Stimulated activated CD4-positive, alpha-beta T cell treated with anti-CD3 and anti-CD28 coated beads, Interleukin-15, amount 100 ng/mL, for 1 hour (primary cell): ENCODE measurements at places on chromosomes 7 and 10.

DNA sequence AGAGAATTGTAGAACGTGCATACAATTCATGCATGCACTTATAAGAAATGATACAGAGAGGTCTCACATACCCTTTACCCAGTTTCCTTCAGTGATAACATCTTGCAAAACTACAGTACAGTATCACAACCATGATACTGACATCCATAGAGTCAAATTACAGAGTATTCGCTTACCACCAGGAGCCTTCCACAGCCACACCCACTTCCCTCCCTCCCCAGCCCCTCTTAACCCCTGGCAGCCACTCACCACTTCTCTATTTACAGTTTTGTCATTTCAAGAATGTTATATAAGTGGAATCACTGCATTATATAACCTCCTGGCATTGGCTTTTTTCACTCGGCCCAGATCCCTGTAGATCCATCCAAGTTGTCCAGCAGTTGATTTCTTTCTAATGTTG lies 143.8 kb downstream of the ZNF248 start:
- no peak for DNase-seq

DNA sequence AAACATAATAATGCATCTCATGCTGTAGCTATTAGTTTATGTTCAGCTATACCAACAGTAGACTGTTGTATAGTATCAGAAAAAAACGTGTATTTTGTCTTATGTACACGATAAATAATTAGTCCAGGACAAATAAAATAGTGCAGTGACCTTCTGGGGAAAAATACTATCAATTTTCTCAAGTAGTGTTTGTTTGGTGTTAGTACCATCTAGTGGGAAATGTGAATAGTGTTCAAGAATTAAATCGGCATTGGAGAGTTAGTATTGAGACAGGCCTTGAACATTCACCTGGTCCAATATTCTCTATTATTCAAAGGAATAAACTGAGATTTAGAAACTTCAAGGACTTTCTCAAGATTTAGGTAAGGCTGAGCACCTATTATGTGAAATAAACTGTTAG lies 21.7 kb upstream of the OR2A5 start:
- DNase-seq: no peak

- DNase-seq: no peak
Measured at GRCh38 chr7:4931943-4932342, 27.0 kb downstream of the MMD2 start.

DNA sequence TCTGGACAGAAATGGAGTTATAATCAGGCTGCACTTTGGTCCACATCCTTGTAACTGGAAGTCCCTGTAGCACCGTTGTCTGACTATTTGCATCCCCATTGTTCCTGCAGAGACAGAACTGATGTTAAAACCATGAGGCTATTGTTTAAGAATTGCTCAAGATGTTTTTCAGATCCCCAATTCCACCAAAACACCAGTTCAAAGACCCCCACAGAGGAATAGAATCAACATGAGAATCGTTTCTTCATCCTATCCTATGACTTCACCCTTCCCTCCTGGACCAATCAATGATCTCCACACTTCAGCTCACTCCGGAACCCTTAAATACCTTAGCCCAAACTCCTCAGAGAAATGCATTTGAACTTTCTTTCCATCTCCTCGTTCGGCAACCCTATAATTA lies 57.1 kb upstream of the GRID1 start:
- DNase-seq: no peak

- no peak for DNase-seq
Measured at GRCh38 chr10:129966370-129966888, 2.4 kb upstream of the EBF3 start.

DNA sequence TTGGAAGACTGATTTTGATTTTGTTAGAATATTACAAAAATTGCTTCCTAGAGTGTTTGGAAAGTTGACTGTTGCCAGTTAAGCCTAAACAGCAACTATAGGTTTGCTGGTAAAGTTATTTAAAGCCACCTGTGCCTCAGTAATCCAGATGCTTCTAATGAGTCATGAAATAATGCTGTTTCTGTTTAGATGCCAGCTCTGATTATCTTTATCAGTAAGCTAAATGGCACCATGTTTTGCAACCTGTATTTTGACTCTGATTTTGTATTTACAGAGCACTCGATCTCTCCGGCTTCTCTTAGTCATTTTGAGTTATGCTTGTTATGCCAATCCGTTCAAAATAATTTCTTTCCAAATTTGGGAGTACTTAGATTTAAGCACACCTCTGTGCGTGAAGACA lies 366.1 kb downstream of the EXOC4 start:
- DNase-seq: no peak

- DNase-seq: no peak
Measured at GRCh38 chr7:139089118-139089517, 20.4 kb downstream of the ZC3HAV1 start.

- no peak for DNase-seq
Measured at GRCh38 chr10:109379186-109379585, 544.1 kb downstream of the XPNPEP1 start.

GRCh38 chr7:107850216-107850615 lies 40.8 kb upstream of the DLD start:
- DNase-seq: no peak

DNA sequence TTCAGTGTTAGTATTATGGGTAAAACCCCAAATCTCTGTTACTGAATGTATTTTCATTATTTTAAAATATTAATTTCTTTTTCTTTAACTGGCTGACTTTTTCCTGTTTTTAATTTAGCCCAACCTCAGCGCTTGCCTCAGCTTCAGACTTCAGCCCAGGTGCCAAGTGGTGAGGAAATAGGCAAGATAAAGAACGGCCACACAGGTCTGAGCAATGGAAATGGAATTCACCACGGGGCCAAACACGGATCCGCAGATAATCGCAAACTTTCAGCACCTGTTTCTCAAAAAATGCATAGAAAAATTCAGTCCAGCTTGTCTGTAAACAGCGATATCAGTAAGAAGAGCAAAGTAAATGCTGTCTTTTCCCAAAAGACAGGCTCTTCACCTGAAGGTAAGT lies 57.5 kb downstream of the MDFIC start:
- no peak for DNase-seq

DNA sequence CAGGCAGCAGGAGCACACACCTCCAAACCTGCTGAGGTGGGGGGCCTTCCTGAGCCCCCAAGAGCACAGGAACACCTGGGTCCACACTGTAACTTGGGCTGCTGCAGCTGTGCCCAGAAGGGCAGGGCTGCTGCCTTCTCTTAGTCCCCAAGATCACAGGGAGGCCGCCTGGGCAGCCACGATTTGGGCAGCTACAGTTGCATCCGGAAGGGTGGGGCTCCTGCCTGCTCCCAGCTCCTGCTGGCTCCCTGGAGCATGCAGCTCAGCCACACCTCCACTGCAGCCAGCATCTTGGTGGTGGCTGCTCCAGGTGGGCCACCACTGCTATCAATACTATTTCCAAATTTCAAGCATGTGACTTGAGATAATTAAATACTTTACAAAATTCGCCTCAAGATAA lies 38.5 kb upstream of the AGMO start:
- DNase-seq: no peak

DNA sequence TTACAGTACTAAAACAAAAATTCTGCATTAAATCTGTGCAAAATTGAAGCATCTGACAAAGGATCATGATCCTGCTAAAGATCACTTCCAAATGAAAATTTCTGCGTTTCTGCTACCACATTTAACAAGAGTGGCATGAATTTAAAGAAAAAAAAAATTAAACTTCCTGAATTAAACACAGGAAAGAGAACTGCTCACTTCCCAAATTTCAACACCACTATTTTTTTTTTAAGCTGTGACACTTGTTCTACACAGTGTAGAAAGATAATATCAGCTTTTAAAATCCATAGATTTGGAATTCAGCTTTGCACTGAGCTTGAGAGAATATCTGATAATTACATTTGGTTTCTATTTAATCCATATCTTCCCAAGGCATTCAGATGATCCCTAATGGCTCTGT lies 73.6 kb downstream of the EPC1 start:
- no peak for DNase-seq

GRCh38 chr7:133625046-133625445 lies 372.2 kb downstream of the EXOC4 start:
- DNase-seq: no peak

DNA sequence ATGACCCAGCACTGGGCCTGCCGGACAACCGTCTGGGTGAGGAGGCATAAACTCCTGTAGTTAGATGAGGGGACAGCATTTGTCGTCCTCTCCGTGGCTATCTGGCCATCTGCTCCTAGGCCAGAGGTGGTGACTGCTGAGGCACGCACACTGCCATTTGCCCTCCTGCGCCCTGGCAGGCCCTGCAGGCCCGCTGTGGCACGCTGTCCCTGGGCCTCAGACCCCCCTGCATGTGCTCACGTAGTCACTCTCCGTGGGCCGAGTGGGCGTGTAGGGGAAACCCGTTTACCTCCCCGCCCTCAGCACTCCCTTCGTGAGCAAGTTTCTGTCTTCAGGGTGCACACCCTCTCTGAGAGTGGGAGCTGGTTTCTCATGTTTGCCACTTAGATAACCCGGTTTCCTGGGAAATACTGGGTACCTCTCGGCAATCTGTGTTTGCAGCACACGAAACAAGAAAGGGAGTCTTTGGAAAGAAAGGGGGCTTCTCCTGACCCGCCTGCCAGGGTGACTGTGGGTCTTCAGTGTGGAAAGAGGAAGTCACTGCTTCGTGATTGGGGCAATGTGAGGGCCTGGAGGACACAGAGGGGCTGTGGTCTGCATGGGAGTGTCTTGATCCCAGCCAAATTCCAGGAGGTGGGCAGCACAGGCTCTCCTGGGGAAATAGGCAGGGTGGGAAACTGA lies 10.8 kb downstream of the ADAMTS14 start:
- DNase-seq: no peak

DNA sequence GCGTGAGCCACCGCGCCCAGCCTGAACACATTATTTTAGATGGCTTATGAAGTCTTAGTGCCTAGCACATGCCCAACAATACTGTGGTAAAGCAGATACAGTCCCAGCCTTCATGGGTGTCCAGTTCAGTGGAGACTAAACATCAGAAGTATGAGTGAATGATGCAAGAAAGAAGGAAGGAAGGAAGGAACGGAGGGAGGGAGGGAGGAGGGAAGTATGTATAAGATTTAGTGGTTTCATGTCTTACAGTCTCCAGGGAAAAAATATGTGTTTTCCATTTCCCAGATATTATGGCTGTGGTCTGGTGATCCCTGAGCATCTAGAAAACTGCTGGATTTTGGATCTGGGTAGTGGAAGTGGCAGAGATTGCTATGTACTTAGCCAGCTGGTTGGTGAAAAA lies 2.9 kb downstream of the AS3MT start:
- DNase-seq: no peak

GRCh38 chr10:63720676-63721075 lies 199.5 kb downstream of the REEP3 start:
- DNase-seq: no peak

DNA sequence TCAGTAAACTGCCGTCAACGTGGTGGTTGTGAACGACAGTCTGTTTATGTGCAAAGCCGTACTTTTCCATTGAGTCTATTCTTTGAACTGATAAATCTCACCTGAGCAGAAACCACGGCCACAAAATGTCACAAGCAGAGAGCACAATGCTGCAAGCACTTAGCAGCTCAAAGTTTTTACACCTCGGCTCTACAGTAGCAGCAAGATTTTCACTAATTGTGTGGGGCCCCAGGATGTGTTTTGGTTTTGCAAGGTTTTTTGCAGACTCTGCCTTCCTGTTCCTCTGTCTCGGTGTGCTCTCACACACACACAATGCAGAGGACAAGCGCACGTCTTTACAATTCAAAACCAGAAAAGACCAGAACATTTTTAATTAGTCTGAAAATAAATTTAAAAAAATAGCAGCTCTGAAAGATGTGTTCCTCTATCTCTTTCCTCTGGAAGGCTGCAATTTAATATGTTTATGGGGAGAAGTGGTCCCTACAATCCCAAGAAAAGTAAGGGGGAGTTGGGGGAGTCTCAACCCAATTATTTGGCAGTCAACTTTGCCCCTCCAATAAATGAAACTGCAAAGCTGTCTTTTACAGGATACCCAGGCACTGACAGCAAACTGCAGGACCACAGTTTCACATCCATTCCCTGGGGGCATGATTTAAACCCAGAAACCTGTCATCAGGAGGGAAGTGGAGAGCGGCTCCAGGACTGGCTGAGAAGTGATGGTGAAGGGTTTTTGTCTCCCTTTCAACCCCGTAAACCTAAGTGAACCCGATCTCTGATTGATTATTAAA lies 73.8 kb upstream of the SFMBT2 start:
- no peak for DNase-seq

DNA sequence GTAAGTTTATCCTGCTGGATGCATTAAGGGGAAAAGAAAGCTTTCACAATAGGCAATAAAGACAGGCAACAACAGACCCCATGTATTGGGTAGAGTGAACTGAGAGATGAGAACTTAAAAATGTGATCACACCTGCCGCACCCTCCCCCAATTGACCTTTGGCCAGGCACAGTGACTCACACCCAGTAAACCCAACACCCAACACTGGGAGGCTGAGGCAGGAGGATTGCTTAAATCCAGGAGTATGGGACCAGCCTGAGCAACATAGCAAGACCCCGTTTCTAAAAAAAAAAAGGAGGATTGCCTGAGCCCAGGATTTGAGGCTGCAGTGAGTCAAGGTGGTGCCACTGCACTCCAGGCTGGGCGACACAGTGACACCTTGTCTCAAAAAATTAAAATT lies 86.9 kb downstream of the MPP7 start:
- DNase-seq: no peak

- no peak for DNase-seq
Measured at GRCh38 chr10:87849001-87849400, 14.3 kb downstream of the KLLN start.

DNA sequence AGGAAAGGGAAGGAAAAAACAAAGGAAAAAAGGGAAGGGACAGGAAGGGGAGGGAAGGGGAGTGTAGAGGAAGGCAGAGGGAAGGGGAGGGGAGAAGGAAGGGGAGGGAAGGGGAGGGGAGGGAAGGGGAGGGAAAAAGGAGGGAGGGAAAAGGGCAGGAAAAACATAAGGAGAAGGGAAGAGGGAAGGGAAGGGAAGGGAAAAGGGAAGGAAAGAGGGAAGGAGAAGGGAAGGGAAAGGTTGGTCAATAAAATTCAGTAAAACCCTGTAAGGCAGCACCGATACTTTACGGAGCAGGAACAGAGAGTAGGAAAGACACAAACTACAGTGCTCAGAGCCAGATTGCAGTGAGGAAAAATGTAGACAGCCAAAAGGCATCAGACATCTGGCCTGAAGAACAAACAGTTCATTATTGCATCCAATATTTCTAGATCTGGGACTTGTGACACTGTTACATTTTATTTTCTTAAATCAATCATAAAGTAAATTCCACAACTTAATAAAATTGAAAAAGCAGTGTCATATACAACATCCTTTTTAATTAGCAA lies 322.0 kb downstream of the CRPPA start:
- no peak for DNase-seq
